ENCODE measurements at places on chromosomes 7 and 10.

- no peak for DNase-seq
Measured at GRCh38 chr10:109924967-109925620, 1.8 kb upstream of the XPNPEP1 start.

- no peak for DNase-seq
Measured at GRCh38 chr7:135741905-135742304, 6.7 kb downstream of the FAM180A start.

DNA sequence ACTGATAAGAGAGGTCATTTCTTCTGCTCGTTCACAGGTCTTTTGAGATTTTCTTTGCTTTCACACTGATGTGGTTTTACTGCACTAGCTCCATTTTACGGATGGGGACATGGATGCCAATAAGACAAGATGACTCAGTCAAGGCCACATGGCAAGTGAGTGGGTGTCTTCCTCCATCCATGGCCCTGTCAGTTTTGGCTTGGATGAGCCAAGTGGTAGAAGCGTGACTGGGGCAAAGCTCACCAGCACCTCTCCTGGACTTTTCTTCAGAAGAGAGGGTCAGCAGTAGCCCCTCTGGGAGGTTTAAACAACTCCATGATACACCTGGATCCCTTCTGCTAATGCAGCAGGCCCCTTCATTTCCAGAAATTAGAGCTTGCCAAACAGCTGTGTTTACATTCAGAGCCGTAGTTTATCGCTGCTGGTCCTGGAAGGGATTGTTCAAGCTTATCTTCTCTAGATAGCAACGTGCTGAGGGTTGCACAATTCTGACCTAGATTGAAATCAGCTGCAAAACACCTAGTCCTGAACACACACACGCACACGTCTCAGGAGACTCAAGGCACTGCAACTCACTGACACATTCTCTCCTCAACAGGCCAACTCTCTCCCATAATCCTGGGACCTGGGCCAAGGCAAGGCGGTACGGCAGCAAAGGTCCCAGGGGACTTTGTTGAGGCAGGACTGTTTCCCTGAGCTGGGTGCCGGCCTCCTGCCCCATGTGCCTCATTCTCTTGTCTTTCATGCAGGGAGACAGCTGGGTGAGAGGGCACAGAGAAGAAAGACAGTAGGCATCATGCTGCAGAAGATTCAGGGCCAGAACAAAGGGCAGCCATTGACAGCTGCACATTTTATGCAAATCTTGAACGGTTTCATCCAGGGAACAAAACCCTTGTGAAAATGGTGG is 14.2 kb upstream of the PDCD4 start:
- DNase-seq = no peak

- DNase-seq = no peak
Measured at GRCh38 chr10:107072786-107073185, 91.7 kb downstream of the SORCS1 start.

DNA sequence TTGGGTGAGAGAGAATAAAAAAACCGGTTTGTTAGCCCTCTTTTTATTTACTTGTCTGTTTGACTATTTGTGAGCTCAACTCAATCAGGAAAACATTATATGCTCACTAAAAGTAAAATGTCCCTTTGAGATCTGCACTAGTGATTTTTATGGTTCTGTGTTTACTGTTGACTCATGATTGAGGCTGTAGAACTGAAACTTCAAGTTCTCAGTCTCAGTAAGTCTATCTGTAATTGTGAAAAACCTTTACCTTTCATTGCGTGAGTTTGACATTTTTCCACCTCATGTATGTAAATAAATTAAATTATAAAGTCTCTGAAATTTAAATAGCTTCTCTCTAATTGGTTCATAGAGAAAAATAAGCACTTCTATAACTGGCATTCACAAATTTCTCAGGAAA is 17.0 kb upstream of the CASD1 start:
- no peak for DNase-seq

GRCh38 chr7:82527851-82528250 is 84.3 kb upstream of the CACNA2D1 start:
- DNase-seq = no peak

- no peak for DNase-seq
Measured at GRCh38 chr10:125057158-125058001, 103.0 kb downstream of the CTBP2 start.

- peak; percentile 31 for DNase-seq
Measured at GRCh38 chr7:41538810-41539724, 163.8 kb downstream of the INHBA start.

DNA sequence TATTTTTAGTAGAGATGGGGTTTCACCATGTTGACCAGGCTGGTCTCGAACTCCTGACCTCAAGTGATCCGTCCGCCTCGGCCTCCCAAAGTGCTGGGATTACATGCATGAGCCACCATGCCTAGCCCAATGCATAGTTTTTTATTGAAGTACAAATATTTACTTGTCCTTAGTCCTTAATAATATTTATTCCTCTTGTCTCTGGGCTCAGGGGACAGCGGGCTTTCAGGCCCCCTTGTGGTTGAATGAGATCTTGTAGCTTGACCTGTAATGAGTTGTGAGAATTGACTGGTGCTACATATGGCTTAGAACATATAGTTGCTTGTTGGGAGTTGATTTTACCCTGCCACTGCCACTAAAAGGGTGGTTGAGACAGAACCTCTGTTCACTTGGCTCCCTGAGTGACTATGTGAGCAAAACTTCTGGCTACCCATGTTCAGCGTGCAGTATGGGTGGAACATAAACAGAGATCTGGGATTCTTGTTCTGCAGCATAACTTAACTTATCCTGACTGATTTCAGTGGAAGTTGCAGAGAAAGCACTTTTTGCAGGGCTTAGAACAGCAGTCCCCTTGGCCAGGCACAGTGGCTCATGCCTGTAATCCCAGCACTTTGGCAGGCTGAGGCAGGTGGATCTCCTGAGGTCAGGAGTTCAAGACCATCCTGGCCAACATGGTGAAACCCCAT is 14.9 kb downstream of the CCL26 start:
- DNase-seq = peak; percentile 56
